Adrenal gland (tissue), 19 donors: ENCODE measurements at places on chromosomes 6 and 20. TPM values are rescaled to one million over a fixed set of nuclear protein-coding genes. Genes with fewer than 3 reads are reported as not detected.

- H3K27me3 ChIP-seq, result no peaks in the 10 kb centered on the region
- no peak overlapping the region for H3K27ac ChIP-seq
- H3K4me3 ChIP-seq, result no peak overlapping the region
- H3K36me3 ChIP-seq, result no peaks in the 10 kb centered on the region
Measured at GRCh38 chr6:36414481-36414880, 27.0 kb upstream of the ETV7 start.

DNA sequence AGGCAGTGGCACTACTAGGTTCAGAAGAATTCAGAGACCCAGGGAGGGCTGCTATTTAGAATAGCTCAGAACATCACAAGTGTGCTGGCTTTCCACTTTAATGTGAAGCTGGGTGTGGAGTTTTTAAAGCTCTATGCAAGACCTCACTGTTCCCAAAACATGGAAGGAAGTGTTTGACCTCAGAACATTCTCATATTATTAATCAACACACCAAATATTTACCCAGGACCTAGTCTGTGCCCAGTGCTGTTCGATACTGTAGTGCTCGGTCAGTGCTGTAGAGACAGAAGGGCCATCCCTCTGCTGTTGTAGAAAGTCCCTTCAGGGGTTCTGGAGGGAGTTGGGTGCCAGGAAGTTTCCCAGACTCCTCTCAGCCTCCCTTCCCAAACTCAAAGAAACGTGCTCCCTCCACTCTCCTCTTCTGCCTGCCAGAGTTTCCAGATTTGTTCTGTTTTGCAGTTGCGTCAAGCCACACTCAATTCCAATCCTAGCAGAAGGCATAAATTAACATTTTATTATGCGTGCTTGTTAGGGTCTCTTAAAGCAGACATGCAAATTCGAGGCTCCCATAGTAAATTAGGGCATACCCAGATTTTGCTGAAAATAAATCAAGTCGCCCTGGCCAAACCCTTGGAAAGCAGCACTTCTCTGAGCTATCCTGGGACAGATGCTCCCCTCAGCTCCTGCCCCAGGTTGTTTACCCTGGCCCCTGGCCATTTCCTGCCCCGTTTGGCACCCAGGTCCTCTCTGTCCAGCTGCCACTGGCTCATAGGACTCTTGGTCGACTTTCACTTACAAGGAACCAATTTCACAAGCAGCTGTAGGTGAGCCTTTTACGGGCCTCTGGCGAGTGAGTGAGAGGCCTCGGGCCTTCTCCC lies 248.6 kb downstream of the HIVEP2 start:
- H3K27me3 ChIP-seq, result no peaks in the 10 kb centered on the region
- H3K36me3 ChIP-seq, result no peaks in the 10 kb centered on the region
- H3K4me3 ChIP-seq, result no peak overlapping the region
- DNase-seq, result no peak
- H3K4me1 ChIP-seq, result peaks cover 6% of the 10 kb centered on the region

GRCh38 chr6:42690151-42690702 lies 32.2 kb downstream of the PRPH2 start:
- no peaks in the 10 kb centered on the region for H3K27me3 ChIP-seq
- H3K4me3 ChIP-seq, result no peak overlapping the region
- peaks cover 65% of the 10 kb centered on the region for H3K36me3 ChIP-seq
- H3K27ac ChIP-seq, result no peak overlapping the region

GRCh38 chr20:8981482-8981881 lies 87.4 kb upstream of the PLCB4 start:
- H3K36me3 ChIP-seq, result no peaks in the 10 kb centered on the region
- DNase-seq, result no peak
- no peak overlapping the region for H3K27ac ChIP-seq
- H3K27me3 ChIP-seq, result no peaks in the 10 kb centered on the region
- H3K4me1 ChIP-seq, result no peaks in the 10 kb centered on the region

- no peak for DNase-seq
- no peak overlapping the region for H3K27ac ChIP-seq
- no peaks in the 10 kb centered on the region for H3K27me3 ChIP-seq
- H3K4me1 ChIP-seq, result peaks cover 8% of the 10 kb centered on the region
Measured at GRCh38 chr6:16756660-16757255, 4.5 kb downstream of the ATXN1 start.

Gene ETV7
- 2.3 TPM for total RNA-seq

GRCh38 chr6:72365773-72366172 lies 256.1 kb upstream of the KCNQ5 start:
- H3K4me3 ChIP-seq, result no peak overlapping the region
- H3K4me1 ChIP-seq, result no peaks in the 10 kb centered on the region
- no peak overlapping the region for H3K27ac ChIP-seq
- no peaks in the 10 kb centered on the region for H3K36me3 ChIP-seq
- no peaks in the 10 kb centered on the region for H3K27me3 ChIP-seq
- DNase-seq, result no peak

DNA sequence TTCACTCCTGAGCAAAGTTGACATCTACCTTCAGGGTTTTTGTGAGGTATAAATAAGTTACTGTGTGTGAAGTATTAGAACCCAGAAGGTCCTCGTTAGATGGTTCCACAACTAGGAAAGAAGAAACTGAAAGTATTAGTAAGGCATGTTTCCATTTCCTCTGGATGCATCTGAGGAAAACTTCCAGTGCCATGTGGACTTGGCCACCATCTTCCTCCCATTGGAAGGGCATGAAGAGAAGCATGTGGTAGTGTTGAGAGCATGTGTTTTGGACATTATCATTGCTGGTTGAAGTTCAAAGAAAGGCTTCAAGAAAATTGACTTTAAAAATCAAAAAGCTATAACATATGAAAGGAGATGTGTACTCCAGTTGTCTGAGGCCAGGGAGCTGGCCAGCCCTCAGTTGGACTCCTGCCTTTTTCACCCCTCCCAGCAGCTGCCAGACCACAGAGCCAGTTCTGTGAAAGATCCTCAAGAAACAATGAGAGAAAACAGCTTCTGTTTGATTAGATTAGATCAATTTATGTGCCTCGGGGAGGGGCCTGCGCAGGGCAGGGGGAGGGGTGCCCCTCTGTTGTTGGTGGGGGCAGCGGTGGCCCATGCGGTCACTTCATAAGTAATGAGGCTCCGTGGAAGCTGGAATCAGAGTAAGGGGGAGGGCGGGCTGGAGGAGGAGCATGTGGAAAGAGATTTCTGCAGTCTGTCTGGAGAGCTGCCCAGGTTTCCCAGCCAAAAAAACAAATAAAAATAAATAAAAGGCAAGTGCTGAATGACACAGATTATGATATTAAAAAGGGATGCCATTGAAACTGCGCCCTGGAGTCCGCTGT lies 154.0 kb downstream of the JARID2 start:
- no peaks in the 10 kb centered on the region for H3K27me3 ChIP-seq
- peak overlapping the region; percentile 60 for H3K27ac ChIP-seq
- H3K4me3 ChIP-seq, result no peak overlapping the region
- H3K4me1 ChIP-seq, result peaks cover 48% of the 10 kb centered on the region
- DNase-seq, result peak; percentile 95

- no peaks in the 10 kb centered on the region for H3K4me1 ChIP-seq
- H3K27ac ChIP-seq, result no peak overlapping the region
- H3K4me3 ChIP-seq, result no peak overlapping the region
- no peaks in the 10 kb centered on the region for H3K36me3 ChIP-seq
- DNase-seq, result no peak
- no peaks in the 10 kb centered on the region for H3K27me3 ChIP-seq
Measured at GRCh38 chr6:138031850-138032249, 75.4 kb downstream of the PERP start.

DNA sequence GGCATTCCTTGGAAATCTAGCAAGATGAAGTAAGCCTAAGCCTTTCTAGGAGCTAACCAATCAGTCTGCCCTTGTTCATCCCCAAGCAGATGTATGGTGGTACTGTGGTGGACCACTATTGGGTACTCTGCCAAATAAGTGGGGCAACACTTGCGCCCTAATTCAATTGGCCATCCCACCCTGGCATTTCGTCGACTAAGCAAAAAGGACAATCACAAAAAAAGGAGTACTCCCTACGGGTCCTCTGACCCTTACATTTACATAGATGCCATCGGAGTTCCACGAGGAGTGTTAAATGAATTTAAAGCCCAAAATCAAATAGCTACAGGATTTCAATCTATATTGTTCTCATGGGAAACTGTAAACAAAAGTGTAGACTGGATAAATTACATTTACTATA lies 19.5 kb downstream of the CHD6 start:
- H3K36me3 ChIP-seq, result no peaks in the 10 kb centered on the region
- H3K27ac ChIP-seq, result no peak overlapping the region
- H3K4me3 ChIP-seq, result no peak overlapping the region
- H3K27me3 ChIP-seq, result no peaks in the 10 kb centered on the region
- no peaks in the 10 kb centered on the region for H3K4me1 ChIP-seq

DNA sequence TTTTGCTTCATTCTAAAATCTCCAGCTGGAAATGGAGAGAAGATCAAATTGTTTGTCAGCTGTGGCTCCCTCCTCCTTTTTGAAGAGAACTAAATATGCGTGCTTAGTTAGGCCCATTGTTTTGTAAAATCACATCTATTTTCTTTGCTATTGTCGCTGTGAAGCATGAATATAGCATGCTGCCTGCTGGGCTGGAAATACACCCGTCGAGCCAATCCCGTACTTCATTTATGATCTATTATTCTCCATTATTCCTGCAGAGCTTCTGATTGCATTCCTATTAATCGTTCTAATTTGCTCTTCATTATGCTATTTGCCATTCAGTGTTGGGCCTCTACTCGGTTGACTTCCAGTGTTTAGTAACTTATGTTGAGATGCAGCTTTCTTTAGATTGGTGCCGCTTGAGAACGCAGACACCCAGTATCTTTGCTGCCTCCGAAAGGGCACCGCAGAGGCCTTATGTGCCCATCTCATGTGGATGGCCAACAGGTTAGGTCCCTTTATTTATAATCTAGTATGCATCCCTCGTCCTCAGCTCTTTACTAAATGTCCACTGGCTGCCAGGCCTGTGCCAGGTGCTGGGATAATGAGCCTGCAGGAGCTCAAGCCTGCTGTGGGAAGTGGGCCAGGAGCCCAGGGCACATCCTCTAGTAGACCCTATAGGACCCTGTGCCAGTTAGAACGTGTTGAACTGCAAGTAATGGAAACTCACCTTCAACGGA lies 45.6 kb downstream of the FAM50B start:
- DNase-seq, result no peak
- H3K4me3 ChIP-seq, result no peak overlapping the region
- no peaks in the 10 kb centered on the region for H3K27me3 ChIP-seq
- H3K27ac ChIP-seq, result no peak overlapping the region

DNA sequence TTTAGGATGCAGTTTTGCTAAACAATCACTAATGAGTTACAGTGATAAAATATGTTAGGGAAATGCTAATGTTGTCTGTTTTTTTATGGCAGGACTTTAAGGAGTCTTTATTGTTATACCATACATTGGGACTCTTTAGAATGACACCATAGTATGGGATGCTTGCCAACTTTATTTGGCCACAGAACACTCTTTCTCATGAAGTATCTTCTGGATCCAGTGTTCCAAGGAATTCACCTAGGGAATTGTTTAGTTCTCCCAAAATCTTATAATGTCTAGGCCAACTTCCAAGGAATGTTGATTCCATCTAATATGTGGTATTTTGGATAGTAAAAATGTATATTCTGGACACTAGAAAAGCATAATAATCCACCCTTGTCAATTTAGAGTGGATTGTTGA lies 3.3 kb downstream of the RIN2 start:
- H3K4me3 ChIP-seq, result no peak overlapping the region
- no peak overlapping the region for H3K27ac ChIP-seq
- H3K4me1 ChIP-seq, result peaks cover 27% of the 10 kb centered on the region
- no peaks in the 10 kb centered on the region for H3K36me3 ChIP-seq

GRCh38 chr6:117346142-117346930 lies 79.4 kb downstream of the ROS1 start:
- H3K27me3 ChIP-seq, result no peaks in the 10 kb centered on the region
- H3K4me3 ChIP-seq, result no peak overlapping the region
- H3K4me1 ChIP-seq, result no peaks in the 10 kb centered on the region
- H3K27ac ChIP-seq, result no peak overlapping the region
- no peak for DNase-seq

Gene SYCP2
- 1.8 TPM for total RNA-seq

Gene LY6G5C
- 0.95 TPM for total RNA-seq

DNA sequence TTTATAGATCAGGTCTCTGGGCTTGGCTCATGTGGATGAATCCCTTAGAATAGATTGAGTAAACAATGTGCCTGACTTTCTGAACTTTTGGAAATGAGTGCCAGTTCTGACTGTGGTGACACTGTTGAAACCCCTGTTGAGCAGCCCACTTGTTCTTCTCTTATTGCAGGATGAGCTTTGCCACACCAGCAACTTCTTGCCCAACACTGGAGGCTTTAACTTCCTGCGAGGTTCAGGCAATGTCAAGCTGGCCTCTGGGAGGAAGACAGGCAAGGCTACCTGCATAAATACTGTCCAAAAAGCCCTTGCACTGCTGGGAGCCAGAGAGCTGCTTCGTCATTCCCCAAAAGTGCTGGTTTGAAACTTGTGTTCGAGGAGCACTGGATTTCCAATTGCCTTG lies 32.8 kb upstream of the SMIM8 start:
- DNase-seq, result no peak
- no peak overlapping the region for H3K4me3 ChIP-seq
- no peaks in the 10 kb centered on the region for H3K36me3 ChIP-seq
- no peaks in the 10 kb centered on the region for H3K27me3 ChIP-seq
- H3K4me1 ChIP-seq, result no peaks in the 10 kb centered on the region
- no peak overlapping the region for H3K27ac ChIP-seq

DNA sequence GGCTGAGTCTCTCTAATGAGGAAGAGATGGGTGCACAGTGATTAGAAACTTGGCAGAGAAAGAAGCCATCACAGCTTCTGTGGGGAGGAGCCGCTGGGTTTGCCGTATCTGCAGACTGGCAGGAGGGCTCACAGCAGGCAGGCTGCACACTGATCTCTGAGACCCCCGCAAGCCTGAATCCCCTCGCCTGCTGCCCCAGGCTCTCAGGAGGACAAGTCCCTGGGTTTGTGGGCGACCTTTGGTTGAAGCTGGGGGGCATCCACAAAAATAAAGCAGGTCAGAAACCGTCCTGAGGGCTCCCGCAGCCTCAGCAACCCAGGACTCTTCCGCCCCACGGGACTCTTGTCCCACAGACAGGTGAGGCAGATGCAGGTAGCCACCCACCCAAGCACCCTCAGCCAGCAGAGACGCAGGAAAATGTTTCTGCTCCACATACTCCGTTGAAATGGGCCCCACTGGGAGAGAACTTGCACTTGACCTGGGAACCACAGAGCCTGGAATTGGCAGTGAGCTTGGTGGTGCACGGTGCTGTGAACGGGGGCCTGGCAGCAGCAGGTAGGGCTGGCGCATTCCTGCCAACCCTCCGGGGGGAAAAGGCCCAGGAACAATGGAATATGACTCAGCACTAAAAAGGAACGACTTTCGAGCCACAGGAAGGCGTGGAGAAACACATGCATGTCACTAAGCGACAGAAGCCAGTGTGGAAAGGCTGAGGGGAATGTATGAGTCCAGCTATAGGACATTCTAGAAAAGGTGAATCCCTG lies 89.9 kb downstream of the YTHDF1 start:
- no peak overlapping the region for H3K4me3 ChIP-seq
- H3K27ac ChIP-seq, result no peak overlapping the region
- peak; percentile 10 for DNase-seq

- DNase-seq, result no peak
- H3K4me3 ChIP-seq, result no peak overlapping the region
- no peaks in the 10 kb centered on the region for H3K4me1 ChIP-seq
- no peaks in the 10 kb centered on the region for H3K36me3 ChIP-seq
- H3K27me3 ChIP-seq, result no peaks in the 10 kb centered on the region
- no peak overlapping the region for H3K27ac ChIP-seq
Measured at GRCh38 chr6:120764312-120764711, 570.0 kb downstream of the TBC1D32 start.

- H3K27me3 ChIP-seq, result no peaks in the 10 kb centered on the region
- H3K4me3 ChIP-seq, result no peak overlapping the region
- DNase-seq, result no peak
- no peaks in the 10 kb centered on the region for H3K36me3 ChIP-seq
Measured at GRCh38 chr6:107186047-107186446, 70.7 kb upstream of the BEND3 start.

Gene FOXP4
- total RNA-seq, result 17.3 TPM
